Activated naive CD8-positive, alpha-beta T cell treated with anti-CD3 and anti-CD28 coated beads, Interleukin-2, amount 10 ng/mL, durations not matched to agents 7 days and 5 days (primary cell): ENCODE measurements at places on chromosomes 1 and 21. TPM values are rescaled to one million over a fixed set of nuclear protein-coding genes. Genes with fewer than 3 reads are reported as not detected.

Gene OXCT2
- 0.96 TPM for total RNA-seq

DNA sequence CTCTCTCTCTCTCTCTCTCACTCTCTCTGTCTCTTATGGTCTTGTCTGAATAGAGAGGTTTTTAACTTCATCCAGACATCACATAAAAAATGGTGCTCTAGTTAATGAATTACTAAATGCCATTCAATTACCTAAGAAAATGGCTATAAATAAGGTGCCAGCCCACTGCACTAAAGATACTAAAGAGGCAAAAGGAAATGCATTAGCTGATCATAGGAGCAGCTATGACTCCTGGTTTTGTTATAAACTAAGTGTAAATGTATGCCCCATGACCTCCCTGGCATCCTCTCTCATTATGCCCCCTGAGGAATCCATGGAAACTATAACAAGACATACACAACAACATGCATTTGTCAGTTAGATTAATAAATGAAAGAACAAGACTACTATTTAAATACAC is 57.5 kb upstream of the PDC start:
- no peak for DNase-seq

- no peak for DNase-seq
Measured at GRCh38 chr1:53079251-53079650, 17.2 kb downstream of the PODN start.

DNA sequence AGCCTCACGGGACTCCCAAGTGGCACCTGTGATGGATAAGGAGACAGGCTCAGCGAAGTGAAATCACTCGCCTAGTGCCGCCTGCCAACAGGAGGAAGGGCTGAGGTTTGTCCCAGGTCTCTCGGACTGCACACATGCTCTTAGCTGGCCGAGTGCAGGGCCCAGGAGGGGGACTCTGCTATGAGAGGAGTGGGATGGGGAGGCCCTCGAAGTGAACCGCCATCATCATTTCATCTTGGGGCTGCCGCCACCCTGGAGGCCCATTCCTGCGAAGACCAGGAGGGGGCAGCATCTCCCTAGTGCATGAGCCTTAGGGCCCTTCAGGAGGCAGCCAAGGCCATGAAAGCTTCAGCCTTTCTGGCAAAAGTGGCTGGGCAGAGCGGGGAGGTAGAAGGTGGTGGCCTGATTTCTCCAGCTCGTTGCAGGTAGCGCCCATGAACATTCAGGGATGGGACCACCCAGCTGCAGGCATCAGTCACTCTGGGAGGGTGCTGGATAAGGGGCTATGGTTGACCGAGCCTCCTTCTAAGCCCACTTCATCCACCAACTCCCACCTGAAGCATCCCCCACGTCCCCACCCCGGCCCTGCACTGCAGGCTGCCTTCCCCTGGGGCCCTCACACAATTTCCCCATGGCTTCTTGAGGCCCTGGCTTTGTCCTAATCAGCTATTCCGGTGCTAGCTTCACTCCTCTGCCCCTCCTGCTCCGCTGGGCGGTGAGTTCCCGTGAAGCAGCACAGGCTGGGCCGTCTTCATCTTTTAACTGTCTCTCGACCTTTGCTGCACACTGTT is 17.2 kb upstream of the RASSF5 start:
- DNase-seq, result peak; percentile 76

DNA sequence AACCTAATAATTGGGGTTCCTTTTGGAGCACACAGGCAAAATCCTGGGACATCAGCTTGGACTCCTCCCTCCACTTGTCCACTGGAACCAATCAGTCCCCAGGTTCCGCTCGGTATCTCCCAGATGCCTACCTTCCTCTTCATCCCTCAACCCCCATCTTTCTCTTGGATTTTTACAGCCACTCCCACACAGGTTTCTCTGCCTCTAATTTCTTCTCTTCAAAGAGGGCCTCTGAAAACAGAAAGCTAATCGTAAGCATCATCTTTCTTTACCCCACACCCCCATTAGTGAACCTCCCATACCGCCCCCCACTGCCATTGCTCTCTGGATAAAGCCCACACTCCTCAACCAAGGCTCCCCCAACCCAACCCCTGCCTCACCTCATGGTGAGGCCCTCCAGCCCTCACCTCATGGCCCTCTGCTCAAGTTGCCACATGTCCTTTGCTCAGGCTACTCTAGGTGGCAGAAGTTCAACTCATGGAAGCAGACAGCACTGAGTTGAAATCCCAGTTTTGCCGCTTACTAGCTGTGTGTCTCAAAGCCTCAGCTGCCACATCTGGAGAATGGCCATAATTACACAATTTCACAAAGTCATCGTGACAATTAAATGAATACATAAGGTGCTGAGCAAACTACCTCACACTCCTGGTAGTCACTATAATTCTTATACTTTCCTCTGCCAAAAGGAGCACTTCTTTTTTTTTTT is 18.1 kb upstream of the WASF2 start:
- no peak for DNase-seq

DNA sequence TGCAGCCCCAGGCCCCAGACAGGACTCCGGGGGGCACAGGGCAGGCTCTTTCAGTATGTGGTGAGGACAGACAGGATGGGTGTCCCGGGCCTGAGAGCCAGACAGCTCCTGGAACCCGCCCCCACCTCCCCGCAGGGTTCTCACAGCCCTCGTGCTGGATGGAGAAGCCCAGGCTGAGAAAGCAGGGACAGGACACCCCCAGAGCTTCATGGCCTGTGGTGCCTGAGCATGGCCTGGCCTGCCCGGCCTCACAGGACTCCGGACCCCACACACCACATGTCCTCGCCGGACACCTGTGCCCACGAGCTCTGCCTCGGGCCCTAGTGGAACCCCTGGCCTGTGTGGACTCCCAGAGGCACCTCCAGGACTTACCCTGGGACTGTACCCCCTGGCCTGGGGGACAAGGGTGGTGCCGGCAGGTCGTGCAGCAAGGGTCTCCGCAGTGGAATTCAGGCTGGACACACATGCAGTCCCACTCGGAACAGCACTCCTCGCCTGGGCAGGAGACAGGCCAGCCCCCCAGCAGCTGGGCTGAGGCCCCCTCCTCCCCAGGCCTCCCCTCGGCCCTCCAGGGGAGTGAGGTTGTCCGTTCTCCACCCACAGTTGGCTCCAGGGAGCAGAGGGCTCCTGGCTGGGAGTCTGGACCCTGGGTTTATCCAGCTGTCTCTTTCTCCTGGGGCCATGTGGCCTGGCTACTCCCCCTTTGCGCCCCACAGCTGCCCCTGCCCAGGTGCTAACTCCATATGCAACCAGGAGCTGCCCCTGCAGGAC is 1.2 kb downstream of the TNFRSF18 start:
- DNase-seq, result peak; percentile 43

DNA sequence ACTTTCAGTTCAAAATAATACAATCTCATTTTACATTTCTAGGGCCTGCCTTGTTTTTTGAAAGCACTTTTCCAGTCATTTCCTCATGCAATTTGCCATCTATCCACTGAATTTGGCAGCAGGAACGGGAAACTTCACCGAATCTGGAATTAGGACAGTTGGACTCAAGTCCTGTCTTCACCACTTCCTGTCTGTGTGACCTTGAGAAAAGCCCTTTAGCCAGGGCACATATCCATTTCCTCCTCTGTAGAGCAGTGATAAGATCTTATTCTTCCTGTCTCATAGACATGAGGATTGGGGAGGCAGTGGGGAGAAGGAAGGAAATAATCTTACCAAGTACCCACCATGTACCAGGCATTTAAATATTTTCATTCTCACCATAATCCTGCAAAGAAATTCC is 12.0 kb downstream of the VAV3 start:
- DNase-seq, result no peak
